Epithelial cell of proximal tubule (primary cell): ENCODE measurements at places on chromosomes 12 and 14.
A peak's percentile ranks its signal among the peaks of the same experiment; 100 is the strongest.

GRCh38 chr12:49133014-49133413 lies 1.8 kb upstream of the TUBA1B start:
- DNase-seq, result no peak

DNA sequence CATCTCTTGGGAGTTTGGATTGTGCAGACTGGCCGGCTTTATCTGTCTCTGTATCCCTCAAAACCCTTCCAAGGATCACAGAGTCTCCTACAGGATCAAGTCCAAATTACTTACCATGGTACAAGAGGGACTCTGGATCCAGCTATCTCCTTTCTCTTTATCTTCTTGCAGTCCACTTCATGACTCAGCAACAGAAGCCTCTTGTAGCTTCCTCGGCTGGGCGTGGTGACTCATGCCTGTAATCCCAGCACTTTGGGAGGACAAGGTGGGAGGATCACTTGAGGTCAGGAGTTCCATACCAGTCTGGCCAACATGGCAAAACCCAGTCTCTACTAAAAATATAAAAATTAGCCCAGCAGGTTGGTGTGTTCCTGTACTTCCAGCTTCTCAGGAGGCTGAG lies 189.7 kb downstream of the BCAT1 start:
- DNase-seq, result no peak

DNA sequence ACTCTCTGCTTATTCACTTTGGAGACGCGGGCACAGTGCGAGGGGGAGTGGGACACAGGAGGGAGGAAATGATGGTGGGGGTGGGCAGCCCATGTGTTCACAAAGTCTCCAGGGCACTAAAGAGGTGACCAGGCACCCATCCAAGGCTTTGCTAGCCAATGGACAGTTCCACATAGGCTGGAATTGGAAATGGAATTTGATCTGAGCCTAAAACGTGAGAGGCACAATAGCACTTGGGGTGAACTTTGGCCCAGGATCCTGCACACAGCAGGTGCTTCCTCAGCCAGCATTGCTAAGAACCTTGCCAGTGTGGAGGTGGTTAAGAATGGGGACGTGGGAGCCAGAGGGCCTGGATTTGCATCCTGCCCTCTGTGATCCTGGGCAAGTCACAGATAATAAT lies 193.8 kb downstream of the CHST11 start:
- no peak for DNase-seq

GRCh38 chr14:55578511-55578910 lies 1.5 kb upstream of the KTN1 start:
- DNase-seq, result no peak

DNA sequence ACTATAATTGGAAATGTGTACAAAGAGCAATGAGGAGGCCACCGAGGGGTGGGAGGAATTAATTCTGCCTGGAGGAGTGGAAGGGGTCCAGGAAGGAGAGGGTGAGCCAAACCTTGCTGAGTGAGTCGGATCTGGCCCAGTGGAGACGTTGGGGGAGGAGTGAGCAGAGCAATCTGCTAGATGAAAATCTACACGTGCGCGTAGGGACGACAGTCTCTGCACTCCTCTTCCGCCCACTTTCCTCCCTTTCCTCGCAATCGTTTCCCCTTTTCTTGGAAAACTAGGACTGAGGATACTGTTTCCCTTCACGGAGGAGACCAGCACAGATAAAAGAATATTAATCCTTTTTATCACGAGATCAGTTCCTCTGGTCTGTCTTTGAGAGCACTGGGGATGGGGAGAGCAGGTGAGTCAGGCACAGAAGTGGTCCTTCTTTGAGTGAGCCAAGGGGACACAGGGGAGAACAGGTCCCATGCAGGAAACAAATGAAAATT lies 2.9 kb upstream of the NAB2 start:
- no peak for DNase-seq

DNA sequence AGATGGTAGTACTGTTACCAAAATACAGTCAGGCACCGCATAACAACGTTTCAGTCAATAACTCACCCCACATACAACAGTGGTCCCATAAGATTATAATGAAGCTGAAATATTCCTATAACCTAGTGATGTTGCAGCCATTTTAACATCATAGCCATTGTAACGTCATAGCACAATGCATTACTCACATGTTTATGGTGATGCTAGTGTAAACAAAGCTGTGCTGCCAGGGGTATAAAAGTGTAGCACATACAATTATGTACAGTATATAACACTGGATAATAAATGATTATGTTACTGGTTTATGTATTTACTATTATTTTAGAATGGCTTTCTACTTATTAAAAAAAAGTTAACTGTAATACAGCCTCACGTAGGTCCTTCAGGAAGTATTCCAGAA lies 37.0 kb downstream of the GPR137C start:
- no peak for DNase-seq

- peak; percentile 6 for DNase-seq
These were observed 1019.2 kb downstream of the AACS start for GRCh38 chr12:126084480-126084879.

DNA sequence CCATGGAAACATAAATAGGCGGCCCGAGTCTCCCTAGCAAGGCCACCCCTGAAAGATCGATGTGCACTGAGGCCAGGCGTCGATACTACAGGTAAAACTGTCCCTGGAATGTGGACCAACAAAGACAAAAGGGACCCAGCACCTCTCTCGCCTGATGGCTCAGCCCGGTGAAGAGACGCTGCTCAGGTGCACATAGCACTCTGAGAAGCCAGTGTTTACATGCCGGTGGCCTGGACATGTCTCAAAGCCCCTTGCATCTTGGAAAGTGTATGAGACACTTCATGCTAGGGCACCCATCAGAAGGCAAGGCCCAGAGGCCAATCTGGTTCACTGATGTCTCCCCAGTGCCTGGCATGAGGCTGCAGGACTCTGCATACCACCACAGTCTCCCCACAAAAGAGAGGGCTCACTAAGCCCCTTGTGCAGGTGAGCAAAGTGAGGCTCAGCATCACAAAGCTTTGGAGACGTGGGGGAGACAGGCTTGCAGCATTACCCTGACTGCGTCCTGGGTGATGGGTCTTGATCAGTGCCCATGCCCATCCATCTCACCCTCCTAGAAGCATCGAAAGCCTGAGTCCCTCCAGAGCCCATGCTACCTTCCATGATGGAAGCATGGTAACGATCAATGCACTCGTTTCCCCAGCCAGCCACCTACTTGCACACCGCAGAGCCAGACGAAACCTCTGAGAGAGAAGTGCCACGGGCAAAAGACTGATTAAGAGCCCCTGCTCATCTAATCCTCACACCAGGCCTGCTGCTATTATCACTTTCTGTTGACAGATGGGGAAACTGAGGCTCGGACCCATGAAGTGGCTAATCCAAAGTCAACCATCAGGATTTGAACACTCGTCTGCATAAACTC lies 16.1 kb downstream of the BCL11B start:
- no peak for DNase-seq

DNA sequence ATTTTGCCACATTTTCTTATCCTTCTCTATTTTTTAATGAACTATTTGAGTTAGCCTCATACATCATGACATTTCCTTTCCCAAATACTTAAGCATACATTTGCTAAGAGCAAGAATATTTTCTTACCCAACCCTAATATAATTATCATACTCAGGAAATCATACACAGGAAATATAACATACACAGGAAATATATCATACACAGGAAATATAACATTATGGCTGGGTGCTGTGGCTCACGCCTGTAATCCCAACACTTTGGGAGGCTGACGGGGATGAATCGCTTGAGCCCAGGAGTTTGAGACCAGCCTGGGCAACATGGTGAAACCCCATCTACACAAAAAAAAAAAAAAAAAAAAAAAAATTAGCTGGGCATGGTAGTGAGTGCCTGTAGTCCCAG lies 4.9 kb downstream of the NCKAP1L start:
- no peak for DNase-seq

DNA sequence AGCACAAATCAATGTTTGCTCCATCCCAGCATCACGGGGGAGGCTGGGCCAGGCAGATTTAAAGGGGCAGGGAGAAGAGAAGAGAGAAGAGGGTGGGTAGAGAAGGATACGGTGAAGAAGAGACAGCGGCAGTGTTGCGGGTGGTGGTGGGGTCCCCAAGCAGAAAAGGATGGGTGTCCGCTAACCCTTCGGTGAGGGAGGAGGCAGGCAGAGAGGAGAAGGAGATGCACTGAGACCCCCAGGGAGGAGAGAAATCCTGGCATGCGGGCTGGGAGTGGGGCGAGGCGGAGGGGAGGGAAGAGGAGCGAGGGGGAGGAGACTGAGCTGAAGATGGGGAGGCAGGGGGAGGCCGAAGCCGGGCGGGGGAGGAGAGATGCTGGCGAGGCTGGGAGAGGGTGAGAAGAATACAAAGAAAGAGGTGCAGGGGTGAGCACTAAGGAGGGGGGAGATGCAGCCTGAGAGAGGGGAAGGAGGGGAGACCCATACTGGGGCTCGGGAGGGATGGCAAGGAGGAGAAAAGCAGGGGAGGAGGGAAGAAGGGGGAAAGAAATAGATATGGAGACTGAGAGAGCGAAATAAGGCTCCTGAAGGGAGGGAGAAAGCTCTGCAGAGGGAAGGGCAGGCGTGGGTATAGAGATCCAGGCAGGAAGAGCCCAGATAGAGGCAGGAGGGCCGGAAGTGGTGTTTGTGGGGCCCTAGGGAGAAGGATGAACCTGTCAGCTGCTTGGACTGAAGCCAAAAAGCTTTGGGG lies at the start of gene JPH4:
Gene JPH4 (minus strand): TSS at position 231 of the 751 bp plus-strand sequence. CDS start 1,337 bp downstream, outside the sequence.
- no peak for DNase-seq

GRCh38 chr12:47394070-47394469 lies 311.8 kb downstream of the RPAP3 start:
- DNase-seq, result no peak

GRCh38 chr12:46373301-46374296 lies 1.0 kb upstream of the SLC38A2 start:
- no peak for DNase-seq

DNA sequence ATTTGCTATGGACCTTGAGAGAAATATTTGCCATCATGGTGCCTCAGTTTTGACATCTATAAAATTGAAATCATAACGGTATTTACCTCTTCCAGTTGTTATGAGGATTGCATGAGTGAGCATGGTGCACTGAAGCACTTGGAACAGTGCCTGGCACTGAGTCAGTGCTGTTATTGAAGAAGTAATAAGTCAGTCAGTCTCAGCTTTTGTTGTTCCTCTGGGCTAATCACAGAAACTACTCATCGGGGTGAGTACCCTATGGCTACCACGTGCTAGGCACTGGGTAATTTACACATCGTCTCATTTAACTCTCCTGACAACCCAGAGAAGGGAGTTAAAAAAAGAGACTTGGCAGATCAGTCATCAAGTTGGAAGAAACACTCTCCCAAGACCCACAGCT lies 159.5 kb upstream of the NRXN3 start:
- peak; percentile 87 for DNase-seq

DNA sequence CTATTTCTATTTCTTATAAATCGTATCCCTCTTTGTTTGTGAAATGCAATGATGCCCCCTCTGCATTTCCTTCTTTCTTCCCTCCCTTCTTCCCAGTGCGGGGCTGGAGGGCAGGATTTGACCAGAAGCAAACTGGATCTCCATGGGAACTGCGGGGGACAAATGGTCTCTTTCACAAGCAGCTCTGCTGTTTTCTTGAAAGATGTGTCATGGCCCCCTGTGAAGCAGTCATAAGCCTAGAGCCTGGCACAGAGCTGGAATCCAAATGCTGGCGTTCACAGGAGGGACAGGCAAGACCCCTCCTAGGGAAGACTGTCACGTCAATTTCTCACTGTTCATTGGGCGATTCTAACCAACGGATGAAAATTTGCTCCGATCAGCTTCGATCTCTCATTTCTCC lies 203.5 kb upstream of the NOS1 start:
- DNase-seq, result no peak

DNA sequence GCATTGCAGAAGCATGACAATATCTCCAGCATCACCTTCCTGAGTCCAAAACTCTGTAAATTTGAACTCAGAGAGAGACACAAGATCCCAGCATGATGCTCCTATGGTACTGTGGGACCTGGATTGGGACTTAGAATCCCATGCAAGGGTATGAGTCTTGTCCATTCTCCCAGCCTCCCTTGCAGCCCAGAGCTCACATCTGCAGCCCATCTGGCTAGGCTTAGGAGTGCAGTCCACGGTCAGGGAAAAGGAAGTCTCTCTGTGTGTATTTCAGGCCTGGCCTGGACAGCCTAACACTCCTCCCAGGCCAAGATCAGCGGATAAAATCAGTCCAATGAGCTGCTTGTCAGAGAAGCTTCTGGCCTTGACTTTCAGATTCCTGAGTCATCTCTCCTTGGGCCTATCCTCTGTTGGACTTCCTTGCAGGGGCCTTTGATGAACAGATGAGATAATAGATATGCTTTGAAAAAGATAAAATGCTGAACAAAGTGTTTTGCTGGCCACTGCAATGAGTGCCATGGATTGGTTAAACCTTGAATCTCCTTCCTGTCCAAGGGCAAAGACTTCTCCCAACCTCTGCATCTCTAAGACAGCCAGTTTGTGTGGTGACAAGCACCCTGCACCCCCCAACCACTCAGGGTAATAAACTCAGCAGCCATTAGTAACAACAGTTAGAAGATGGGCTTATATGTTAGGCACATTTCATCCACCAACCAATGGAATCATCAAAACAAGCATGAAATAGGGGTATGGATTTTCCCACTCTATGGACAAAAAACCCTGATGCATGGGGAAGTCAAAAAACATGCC lies 412.8 kb upstream of the TBX3 start:
- no peak for DNase-seq

GRCh38 chr14:42428996-42429395 lies 822.3 kb downstream of the LRFN5 start:
- DNase-seq, result no peak

DNA sequence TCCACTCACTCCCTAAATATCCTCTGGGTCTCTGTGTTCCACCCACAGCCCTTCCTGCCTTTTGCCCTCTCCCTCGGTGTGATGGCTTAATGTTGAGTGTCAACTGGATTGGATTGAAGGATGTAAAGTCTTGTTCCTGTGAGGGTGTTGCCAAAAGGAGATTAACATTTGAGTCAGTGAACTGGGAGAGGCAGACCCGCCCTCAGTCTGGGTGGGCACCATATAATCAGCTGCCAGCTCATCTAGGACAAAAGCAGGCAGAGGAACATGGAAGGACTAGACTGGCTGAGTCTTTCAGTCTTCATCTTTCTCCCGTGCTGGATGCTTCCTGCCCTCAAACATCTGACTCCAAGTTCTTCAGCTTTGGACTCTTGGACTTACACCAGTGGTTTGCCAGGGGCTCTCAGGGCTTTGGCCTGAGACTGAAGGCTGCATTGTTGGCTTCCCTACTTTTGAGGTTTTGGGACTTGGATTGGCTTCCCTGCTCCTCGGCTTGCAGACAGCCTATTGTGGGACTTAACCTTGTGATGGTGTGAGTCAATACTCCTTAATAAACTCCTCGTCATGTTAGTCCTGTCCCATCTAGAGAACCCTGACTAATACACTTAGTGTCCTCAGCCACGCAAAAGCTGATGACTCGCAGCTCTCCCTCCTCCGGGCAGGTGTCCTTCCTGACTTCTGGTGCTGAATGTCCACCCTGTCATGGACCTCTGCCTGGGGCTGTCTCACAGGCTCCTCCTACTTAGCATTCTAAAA lies 5.9 kb downstream of the DGLUCY start:
- DNase-seq, result peak; percentile 63
